Esophagus squamous epithelium (tissue), 5 donors: ENCODE measurements at places on chromosomes 2 and 18.

- no peak overlapping the region for H3K27ac ChIP-seq
- H3K4me3 ChIP-seq: no peak overlapping the region
- peaks cover 26% of the 10 kb centered on the region for H3K36me3 ChIP-seq
- no peaks in the 10 kb centered on the region for H3K27me3 ChIP-seq
- no peak for DNase-seq
These were observed 56.9 kb downstream of the WDSUB1 start for GRCh38 chr2:159229476-159230144.

DNA sequence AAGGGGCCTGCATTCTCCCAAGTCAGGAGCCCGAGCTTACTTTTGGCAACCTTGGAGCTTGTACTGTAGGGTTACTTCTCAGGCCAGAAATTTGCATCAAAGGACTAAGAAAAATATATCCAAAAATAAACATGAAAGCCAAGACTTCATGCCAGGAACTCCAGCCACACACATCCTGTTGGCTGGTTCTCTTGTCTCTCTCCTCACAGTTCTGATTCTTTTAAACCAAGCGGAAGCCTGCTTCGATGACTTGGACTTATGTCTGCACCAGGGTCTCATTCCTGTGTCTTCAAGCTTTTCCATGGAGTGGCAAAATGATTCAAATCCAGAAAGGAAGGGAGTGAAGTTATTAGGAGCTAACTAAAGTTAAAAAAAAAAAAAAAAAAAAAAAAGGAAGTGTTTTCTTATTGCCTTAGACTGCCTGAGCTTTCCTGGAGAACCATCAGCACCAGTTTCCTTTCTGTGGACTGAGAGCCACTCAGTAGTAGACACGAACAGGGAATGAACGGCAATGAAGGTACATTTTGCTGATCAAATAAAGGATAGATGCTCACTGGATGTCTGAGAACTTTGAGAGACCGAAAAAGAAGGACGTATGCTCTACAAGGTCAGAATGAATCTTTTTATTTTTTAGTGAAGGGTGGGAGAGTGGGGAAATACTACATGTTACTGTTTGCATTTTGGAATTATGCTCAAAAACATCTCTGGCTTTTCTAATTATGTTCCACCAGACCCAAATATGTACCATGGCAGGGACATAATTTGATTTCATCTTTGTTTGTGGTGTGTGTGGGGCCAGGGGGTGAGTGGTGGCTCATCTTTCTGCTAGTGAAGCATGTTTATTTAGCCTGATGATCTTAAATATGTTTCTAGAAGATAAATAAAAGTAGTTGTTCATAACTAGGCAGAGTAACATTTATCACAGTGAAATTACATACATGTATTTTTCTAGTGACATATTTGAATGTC is 86.0 kb downstream of the RAPGEF4 start:
- H3K36me3 ChIP-seq: no peaks in the 10 kb centered on the region
- H3K27me3 ChIP-seq: no peaks in the 10 kb centered on the region
- peak overlapping the region; percentile 63 for H3K27ac ChIP-seq
- H3K4me3 ChIP-seq: peak overlapping the region; percentile 30
- H3K4me1 ChIP-seq: no peaks in the 10 kb centered on the region

DNA sequence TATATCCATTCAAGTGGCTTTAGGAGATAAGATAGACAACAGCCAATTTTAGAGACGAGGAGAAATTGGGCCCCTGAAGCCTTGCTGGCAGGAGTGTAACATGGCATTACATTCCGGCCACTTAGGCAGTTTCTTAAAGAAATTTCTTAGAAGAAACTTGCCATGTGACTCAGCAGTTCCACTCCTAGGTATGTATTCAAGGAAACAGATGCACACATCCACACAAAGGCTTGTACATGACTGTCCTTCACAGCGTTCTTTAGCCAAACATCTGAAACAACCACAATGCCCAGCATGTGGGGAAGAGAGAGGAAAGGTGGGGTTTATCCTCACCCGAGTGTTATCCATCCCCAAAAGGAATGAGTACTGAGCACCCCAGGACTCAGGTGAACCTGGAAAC is 107.1 kb downstream of the NFATC1 start:
- H3K4me3 ChIP-seq: no peak overlapping the region
- no peak overlapping the region for H3K27ac ChIP-seq
- no peaks in the 10 kb centered on the region for H3K36me3 ChIP-seq
- no peaks in the 10 kb centered on the region for H3K27me3 ChIP-seq

DNA sequence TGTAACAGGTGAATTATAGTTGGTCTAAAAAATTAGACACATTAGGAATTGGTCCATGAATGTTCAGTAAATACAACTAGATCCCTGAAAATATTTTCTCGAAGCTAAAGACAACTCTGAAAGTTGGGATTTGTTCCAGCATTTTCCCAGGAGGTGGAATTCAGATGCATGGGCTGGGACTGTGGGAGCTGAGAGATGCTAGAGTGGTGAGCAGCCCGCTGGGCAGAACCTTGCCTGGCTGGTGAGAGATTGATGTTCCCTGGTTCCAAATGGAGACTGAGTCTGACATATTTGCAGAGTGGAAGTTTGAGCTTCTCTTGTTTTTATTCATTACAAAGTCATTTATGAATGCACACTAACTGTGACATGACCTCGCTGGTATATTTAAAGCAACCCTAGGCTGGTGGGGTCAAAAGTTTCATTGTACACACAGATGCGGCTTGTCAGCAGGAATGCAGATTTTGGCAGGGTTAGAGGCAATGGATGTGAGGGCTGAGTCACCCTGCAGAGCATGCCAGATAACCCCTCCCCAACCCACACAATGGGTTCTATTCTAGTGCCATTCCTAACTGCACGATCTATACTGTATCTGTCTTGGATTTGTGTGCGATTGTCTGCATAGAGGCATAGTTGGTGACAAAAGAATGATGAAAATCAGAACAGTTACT is 23.5 kb upstream of the TMEM178A start:
- H3K27ac ChIP-seq: no peak overlapping the region
- H3K4me3 ChIP-seq: no peak overlapping the region
- DNase-seq: no peak
- H3K27me3 ChIP-seq: no peaks in the 10 kb centered on the region
- H3K4me1 ChIP-seq: peaks cover 4% of the 10 kb centered on the region

DNA sequence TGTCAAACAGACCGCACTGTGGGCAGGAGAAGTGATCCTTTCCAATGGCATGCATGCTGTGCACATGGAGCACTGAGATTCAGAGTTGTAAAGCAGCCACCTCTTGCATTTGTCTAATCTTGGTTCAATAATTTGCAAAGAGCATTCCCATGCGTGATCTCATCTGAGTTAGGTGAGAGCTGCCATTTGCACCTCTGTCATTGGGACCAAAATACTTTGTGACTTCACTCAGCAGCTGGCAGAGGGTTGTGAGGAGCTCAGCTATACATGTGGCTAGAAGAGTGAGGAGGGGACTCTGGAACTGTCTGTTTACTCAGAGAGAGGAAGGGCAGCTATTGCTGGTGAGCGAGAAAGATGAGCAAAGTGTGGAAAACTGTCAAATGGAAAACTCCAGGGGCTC is 265.1 kb upstream of the TNP1 start:
- no peak overlapping the region for H3K27ac ChIP-seq
- no peak overlapping the region for H3K4me3 ChIP-seq
- no peak for DNase-seq
- H3K27me3 ChIP-seq: no peaks in the 10 kb centered on the region

- H3K4me3 ChIP-seq: no peak overlapping the region
- DNase-seq: no peak
- no peaks in the 10 kb centered on the region for H3K36me3 ChIP-seq
- H3K4me1 ChIP-seq: no peaks in the 10 kb centered on the region
These were observed 45.6 kb upstream of the MTCL1 start for GRCh38 chr18:8659609-8660242.

DNA sequence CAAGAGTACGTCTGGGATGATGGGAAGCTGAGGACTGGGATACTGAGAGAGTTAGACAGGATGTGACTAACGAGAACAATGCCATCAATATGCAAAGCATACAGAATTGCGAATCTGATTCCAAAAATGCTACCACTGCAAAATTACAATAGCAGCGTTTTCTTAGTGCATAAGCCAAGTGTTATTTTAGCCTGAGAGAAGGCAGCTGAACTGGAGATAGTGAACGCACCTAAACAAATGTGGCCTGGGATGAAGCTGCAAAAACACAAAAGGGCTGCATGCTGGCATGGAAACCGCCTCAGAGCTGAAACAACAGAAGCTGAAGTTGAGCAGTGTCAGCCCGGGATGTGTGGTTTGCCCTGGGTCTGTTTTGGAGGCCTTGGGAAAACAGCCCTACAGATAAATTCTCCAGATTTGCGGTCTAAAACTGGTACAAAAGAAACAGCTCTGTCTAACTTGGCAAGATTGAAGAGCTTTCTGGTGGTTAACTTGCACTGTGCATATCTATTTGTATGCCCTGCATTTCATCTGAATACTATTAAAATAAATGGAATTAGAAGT is 45.5 kb downstream of the LYPD6 start:
- DNase-seq: no peak
- no peak overlapping the region for H3K4me3 ChIP-seq

DNA sequence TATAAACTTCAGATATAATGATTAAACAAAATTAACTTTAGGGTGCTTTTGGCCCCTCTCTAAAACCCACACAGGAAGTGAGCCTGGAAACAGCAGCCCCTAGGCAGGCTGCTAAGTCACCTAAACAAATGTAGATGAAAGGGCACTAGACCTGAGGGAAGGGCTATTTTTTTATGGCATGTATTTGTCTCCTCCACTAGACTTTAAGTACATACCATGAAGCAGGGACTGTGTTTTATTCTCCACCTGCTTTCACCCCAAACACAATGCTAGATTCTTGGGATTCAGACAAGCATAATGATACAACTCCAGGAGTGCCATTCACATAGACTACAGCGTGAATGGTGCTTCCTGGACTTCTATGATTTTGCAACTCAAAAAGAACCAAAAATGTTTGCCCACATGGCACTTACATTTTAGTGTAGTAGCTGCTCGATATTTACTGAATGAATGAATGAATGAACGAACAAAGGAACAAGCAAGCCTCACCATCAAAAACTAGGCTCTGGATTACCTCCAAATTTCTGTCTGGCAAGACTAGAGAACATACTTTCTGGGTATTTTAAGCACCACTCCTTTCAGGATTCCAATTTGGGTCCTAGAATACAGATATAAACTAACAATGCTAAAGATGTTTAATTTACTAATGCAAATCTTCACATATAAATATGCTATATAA is 10.1 kb downstream of the ATAD2B start:
- no peaks in the 10 kb centered on the region for H3K27me3 ChIP-seq
- DNase-seq: no peak
- no peaks in the 10 kb centered on the region for H3K36me3 ChIP-seq
- no peak overlapping the region for H3K27ac ChIP-seq
- no peak overlapping the region for H3K4me3 ChIP-seq

DNA sequence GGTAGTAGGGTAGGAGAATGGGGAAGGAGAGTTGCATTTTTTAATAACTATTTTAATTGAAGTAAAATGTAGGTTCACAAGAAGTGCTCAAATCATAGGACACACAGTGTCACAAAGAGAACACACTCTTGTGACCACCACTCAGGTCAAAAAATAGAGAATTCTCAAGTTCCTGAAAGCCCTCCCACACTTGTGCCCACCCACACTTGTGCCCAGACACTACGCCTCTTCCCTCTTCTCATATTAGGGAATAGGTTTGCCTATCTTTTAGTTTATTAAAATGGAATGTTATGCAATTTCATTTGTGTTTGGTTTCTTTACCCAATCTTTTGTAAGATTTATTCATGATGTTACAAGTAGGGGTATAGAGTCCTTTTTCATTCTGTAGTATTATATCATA is 67.2 kb downstream of the UGGT1 start:
- no peaks in the 10 kb centered on the region for H3K4me1 ChIP-seq
- H3K27ac ChIP-seq: no peak overlapping the region
- no peak for DNase-seq
- peaks cover 18% of the 10 kb centered on the region for H3K36me3 ChIP-seq
- no peak overlapping the region for H3K4me3 ChIP-seq
- no peaks in the 10 kb centered on the region for H3K27me3 ChIP-seq
